ENCODE measurements at places on chromosomes 12 and 14.
A peak's percentile ranks its signal among the peaks of the same experiment; 100 is the strongest.

GRCh38 chr14:77139540-77140358, 1.8 kb downstream of the ZDHHC22 start:
- peak; percentile 43 for DNase-seq

DNA sequence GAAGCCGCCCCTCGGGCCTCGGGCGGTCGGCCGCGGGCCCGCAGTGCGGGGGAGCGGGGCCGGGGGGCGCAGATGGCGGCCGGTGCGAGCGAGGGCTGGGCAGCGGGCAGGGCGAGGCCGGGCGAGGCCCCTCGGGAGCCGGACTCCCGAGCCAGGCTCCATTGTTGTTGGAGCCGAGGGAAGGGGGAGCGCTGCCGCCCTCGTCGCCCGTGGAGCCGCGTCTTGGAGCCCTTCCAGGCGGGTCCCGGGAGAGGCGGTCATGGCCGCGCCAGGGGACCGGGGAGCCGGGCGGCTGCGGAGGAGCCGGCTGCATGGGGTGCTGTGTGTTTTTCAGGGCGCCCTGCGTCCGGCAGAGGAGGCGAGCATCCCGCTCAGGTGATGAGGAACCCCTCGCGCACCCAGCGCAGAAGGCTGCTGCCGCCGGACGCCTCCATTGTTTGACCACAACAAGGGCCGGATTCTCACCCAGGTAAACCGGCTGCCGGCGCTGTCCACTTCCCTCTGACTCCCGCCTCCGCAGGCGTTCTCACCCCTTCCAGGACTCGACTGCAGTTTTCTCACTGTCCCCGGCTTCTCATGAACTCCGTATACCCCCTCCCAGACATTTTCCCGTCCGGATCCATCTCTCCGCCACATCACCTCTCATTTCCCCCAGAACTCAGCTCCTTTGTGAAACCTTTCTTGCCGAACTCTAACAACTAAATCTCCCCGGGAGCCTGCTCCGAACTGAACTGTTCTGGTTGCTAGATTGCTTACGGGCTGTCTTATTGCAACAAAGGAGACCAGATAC, 732 bp downstream of the ZNF664 start:
- DNase-seq: peak; percentile 14

- no peak for DNase-seq
Observed at GRCh38 chr14:72045885-72046284, 113.7 kb downstream of the RGS6 start.

DNA sequence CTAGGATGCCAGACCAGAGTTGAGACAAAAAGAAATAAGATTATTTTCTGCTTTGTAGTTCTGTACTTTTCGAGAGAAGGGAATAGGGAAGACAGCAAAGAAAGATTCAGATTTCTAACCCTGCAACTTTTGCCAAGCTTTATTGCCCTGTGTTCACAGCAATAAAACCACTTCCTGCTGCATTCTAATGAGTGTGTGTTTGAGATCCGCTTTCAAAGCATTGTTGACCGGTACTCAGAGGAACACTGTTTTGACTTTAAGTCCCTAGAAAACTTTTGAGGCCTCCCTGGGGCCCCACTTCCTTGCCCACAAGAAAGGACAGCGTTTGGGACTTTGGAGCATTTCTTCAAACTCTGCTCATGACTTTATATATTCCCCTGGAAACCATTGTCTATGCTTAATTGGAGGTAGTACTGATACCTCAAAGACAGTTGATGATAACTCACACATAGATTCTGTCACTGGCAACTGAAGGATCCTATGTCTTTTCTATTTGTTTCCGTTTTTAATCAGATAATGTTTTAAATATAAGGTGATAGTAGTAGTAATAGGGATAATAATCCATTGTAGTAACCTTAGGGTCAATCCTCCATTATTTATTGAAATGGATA, 1.3 kb downstream of the RNASE6 start:
- no peak for DNase-seq

GRCh38 chr12:3680919-3681594, 71.9 kb downstream of the CRACR2A start:
- no peak for DNase-seq

- DNase-seq: no peak
Observed at GRCh38 chr12:123445388-123446332, 9.2 kb upstream of the RILPL2 start.

GRCh38 chr12:37565112-37565511, 751.5 kb upstream of the ALG10B start:
- DNase-seq: no peak

DNA sequence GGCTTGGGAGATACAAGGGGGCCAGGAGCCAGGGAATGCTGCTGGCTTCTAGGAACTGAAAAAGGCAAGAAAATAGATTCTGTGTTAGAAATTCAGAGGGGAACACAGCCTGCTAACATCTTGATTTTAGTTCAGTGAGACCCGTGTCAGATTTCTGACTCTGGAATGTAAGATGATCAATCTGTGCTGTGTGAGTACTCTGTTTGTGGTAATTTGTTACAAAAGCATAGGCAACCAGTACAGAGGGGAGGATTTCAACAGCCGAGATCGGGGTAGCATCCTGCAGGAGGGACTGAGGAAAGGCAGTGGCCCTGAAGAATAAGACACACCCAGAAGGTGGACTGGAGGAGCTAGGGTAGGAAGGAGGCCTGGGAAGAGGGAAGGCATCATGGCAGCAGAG, 410.0 kb upstream of the CCDC196 start:
- no peak for DNase-seq

- DNase-seq: no peak
Observed at GRCh38 chr12:132003846-132004245, 54.1 kb downstream of the EP400 start.

- DNase-seq: no peak
Observed at GRCh38 chr12:128155571-128155970, 111.4 kb upstream of the TMEM132C start.

- DNase-seq: no peak
Observed at GRCh38 chr12:131025939-131026702, 72.4 kb downstream of the ADGRD1 start.

GRCh38 chr14:40347675-40348074, 915.4 kb upstream of the FBXO33 start:
- no peak for DNase-seq

GRCh38 chr14:61219256-61219655, 61.9 kb downstream of the TMEM30B start:
- no peak for DNase-seq

GRCh38 chr12:11508699-11509098, 113.3 kb upstream of the PRB2 start:
- no peak for DNase-seq

DNA sequence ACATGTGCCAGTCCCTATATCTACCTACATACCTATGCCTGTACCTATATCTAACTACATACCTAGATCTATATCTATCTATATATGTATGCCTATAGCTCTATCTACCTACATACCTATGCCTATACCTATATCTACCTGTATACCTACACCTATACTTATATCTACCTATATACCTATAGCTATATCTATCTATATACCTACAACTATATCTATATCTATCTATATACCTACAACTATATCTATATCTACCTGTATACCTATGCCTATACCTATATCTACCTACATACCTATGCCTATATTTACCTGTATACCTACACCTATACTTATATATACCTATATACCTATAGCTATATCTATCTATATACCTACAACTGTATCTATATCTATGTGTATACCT, 56.6 kb downstream of the TBX3 start:
- DNase-seq: no peak

DNA sequence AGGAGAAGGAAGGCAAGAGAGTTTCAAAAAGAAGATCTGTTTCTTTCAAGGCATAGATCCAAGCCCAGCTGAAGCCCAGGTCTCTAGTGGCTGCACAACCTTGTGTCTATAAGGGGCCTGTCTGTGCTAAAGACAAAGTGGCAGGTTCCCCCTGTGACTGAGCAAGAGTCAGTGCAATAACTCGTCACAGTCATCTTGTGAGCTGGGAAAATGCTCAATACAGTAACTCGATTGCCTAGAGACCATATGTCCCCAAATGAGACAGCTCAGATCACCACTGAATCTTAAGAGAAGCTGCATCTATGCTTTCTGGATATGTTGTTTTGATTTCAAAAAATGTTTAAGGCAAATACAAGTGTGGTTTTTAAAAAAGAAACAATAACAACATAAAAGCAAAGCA, 24.2 kb downstream of the ST8SIA1 start:
- no peak for DNase-seq

DNA sequence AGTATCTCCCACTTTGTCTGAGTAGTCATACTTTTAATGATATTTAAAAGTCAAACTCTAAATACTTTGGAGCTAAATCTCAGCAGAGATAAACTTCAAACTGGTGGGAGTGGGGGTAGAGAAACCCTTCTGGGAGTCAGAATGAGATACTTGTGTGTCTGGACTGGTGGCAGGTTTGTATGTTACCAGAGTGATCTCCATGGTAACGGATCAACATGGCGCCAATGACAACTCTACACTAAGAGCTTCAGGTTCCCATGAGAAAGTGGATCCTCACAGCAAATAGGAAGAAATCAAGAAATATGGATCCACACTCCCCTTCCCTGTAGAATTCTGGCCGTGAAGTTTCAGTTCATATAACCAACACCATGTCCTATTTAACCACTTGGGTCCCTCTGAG, 121.9 kb downstream of the ETV6 start:
- no peak for DNase-seq

- no peak for DNase-seq
Observed at GRCh38 chr14:49769581-49770211, 1.7 kb downstream of the KLHDC2 start.

DNA sequence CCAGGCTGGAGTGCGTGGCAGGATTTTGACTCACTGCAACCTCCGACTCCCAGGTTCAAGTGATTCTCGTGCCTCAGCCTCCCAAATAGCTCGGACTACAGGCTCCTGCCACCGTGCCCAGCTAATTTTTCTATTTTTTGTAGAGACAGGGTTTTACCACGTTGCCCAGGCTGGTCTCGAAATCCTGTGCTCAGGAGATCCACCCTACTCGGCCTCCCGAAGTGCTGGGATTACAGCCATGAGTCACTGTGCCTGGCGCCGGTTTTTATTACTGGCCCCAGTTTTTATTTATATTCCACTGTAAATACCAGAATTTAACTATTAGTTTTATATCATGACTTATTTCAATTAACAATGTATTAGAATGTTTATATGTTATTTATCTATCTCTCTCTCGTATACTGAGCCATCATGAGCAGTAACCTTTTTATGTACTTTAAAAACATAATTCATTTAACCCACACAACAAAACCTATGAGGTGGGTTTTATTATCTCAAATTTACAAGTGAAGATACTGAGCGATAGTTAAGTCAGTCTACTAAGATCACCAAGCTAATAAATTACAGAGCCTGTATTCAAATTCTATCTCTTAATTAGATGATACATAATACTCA, 47.8 kb downstream of the HECTD1 start:
- DNase-seq: no peak

- no peak for DNase-seq
Observed at GRCh38 chr14:76867516-76868453, 41.6 kb downstream of the LRRC74A start.

- no peak for DNase-seq
Observed at GRCh38 chr14:72612041-72612440, 281.9 kb downstream of the DPF3 start.

DNA sequence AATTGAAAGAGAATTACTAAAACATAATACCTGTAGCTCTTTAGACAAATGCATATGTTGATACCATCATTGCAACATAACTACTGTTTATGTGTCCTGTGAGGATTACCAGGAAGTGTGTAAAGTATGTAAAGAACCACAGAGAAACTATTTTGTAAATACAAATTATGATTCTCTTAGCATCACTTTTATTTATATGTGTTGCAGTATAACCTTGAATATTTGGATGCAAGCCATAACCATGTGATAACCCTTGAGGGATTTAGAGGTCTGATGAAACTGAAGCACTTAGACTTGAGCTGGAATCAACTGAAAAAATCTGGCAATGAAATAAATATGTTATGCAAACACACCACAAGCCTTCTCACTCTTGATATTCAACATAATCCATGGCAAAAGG, 77.5 kb downstream of the LRRC9 start:
- no peak for DNase-seq
